ENCODE measurements at places on chromosomes 1 and 21.
A peak's percentile ranks its signal among the peaks of the same experiment; 100 is the strongest.

- DNase-seq: no peak
Measured at GRCh38 chr21:43829161-43829560, 35.9 kb upstream of the AGPAT3 start.

DNA sequence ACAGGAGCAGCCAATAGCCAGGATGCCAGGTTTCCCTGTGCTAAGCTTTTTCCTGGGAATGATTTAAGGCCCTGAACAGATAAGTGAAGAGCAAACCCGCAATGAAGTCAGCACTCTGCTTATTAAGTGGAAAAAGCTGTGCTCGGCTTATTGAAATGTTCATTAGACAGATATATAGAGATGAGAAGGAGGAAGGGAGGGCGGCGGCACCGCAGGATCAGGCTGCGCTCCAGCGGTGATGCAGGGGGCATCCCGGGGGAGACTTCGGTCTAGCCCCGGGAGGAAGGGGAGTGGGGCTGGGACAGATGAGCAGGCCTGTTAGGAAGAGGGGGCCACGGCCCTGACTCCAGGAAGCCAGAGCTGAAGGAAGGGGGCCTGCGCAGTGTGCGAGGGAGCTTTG, 115.0 kb downstream of the TMEM53 start:
- DNase-seq: peak; percentile 50

GRCh38 chr1:19315378-19316198, 3.5 kb downstream of the SLC66A1 start:
- peak; percentile 58 for DNase-seq

DNA sequence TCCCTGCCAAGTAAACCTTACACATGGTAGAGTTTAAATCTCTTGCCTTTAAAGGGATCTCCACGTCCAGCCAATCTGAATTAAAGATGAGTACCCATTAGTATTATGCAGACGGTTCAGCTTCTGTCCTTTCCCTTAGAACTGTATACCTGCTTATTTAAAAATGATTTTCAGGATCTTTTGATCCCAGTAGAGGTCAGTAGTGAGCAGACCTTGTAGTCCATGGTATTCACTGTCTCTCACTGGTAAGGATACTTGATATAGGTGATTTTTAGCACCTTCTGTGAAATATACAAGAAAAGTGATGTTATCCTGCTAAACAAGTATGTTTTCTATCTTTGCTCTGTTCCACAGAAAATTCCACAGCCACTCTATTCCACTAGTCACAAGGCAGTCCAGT, 1211.6 kb upstream of the ADGRL4 start:
- peak; percentile 58 for DNase-seq

GRCh38 chr1:167426716-167427115, 91.6 kb downstream of the CD247 start:
- no peak for DNase-seq

DNA sequence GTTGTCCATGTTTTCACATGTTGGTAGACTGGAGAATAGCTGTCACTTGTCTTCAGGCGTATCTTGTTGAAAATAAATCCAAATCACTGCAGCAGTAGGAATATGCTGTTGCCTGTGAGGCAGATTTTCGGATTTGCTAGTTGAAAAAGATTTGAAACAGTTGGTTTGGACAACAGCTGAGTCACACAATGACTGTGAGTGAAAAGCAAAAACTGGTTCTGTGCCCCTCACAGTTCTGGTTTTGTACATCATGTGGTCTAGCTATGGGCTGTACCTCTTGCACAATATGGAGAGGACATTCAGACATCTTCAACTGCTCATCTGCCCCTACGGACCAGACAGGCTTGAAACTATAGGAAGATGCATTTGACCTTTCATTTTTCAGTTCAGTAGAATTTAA, 1.8 kb downstream of the ARF1 start:
- DNase-seq: peak; percentile 58

DNA sequence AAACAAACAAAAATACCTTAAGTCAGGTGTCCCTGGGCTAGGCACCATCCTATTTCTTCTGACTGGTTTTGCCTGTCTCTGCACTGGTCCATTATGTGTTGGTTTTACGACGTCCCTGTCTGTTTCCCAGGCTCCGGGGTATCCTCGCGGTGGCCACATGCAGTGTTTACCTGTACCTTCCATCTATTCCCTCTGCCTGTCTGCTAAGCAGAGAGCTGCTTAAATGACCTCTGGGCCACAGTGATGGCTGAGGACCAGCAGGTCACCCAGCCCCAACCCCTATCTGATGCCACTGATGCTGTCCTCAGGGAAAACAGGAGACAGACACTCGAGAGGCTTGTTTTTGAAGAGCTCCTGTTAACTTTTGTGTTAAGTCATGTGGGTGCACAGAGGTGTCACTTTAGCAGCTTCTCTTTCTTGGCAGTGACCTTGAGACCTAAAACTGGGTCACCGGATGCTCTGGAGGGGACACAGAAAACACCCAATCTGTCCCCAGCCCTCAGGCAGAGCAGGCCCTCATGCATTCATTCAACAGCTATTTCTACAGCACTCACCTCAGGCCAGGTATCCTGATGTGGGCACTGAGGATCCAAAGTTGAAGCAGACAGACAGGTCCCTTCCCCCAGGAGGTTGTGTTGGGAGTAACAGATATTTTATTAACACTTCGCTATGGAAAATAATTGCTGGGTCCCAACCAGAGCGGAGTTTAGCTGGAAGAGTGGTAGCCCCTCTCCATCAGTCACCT, 4.4 kb upstream of the EFHD2 start:
- DNase-seq: no peak

GRCh38 chr1:243790404-243790803, 59.6 kb downstream of the AKT3 start:
- no peak for DNase-seq

- no peak for DNase-seq
Measured at GRCh38 chr1:55682198-55682597, 467.0 kb upstream of the USP24 start.

DNA sequence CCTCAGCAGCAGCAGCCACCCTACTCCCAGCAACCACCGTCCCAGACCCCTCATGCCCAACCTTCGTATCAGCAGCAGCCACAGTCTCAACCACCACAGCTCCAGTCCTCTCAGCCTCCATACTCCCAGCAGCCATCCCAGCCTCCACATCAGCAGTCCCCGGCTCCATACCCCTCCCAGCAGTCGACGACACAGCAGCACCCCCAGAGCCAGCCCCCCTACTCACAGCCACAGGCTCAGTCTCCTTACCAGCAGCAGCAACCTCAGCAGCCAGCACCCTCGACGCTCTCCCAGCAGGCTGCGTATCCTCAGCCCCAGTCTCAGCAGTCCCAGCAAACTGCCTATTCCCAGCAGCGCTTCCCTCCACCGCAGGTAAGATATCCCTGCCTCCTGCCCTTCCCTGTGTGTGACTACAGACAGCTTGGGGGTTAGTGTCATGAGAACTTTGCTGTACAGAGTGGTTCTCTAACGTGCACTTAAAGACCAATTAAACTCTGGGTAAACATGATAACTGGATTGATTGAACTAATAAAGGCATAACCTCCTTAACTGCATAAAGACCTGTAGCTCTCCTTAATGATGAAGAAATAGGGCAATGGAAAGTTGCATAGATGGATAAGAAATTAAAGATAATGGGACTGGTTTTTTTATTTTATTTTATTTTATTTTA, 35.6 kb downstream of the ARID1A start:
- no peak for DNase-seq

DNA sequence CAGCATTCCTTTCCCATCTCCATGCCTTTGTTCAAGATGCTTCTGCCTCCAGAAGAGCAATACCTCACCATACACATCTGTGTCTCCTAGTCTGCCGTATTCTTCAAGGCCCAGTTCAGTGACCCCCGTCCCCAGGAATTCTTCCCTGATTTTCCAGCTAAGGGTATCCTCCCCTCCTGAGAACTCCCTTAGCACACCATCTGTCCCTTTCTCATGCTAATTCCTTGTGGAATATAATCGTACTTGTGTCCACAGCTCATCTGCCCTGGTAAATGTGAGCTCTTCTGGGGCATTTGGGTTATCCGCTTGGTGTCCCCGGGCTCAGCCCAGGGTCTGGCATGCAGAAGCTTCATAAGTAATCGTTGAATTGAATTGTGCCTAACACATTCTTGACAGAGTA, 40.9 kb downstream of the BEND5 start:
- no peak for DNase-seq

DNA sequence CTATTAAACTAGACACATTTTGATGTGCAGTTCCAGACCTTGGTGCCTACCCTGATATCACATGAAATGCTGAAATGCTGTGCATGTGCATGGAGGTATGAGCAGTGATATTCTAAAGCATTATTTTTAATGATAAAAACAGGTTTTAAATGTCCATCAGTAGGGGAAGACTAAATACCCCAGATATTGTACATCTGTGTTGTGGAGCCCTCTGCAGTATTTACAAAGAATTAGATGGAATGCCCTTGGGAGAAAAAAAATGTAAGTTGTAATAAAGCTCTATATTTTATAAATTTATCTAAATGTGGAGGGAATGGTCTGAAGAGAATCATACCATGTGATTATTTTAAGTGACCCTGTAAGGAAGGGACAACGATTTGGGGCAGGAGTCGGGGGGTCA, 39.1 kb upstream of the IGSF5 start:
- peak; percentile 17 for DNase-seq

DNA sequence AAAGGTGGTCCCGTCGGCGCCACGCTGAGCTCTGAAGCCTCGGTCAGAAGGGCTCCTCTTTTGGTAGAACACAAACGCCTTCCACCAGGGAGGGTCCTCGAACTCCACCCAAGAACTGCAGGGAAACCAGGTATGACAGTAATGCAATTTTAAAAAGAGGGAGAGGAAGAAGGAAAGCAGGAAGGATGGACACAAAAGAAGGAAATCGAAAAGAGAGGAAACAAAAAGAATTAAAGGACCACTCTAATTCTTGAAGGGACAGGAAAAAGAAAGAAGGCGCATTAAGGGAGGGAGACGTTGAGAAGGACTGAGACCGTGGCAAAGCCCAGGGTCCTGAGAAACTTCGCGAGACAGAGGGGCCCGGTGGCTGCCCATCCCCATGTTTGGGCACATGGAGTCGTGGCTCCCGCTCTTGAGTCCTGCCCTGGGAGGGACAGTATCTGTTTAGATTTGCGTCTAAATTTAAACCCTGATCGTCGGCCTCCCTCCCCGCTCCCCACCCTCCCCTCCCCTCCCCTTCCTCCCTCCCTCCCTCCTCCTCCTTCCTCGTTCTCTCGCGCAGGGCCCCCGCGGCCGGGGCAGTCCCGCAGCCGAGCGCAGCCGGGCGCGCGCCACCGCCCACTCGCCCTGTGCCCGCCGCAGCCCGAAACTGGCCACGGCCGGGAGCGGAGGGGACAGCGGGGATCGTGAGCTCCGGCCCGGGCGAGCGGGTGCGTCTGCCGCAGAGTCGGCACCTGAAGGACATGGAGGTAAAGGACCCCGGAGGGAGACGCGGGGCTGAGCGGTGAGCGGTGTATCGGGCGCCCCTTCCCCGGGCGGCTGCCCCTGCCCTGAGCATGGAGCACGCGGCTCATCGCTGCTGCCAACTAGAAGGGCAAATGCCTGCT, at the start of gene RCSD1:
TSS of gene RCSD1 (plus strand) at position 552 of the 887 bp plus-strand sequence. CDS start at position 744, 192 bp downstream.
- DNase-seq: no peak

GRCh38 chr1:99594205-99594604, 51.7 kb upstream of the PALMD start:
- DNase-seq: no peak

- no peak for DNase-seq
Measured at GRCh38 chr1:216749232-216749631, 26.0 kb upstream of the ESRRG start.

GRCh38 chr1:204602871-204603542, 82.5 kb downstream of the LRRN2 start:
- DNase-seq: no peak

DNA sequence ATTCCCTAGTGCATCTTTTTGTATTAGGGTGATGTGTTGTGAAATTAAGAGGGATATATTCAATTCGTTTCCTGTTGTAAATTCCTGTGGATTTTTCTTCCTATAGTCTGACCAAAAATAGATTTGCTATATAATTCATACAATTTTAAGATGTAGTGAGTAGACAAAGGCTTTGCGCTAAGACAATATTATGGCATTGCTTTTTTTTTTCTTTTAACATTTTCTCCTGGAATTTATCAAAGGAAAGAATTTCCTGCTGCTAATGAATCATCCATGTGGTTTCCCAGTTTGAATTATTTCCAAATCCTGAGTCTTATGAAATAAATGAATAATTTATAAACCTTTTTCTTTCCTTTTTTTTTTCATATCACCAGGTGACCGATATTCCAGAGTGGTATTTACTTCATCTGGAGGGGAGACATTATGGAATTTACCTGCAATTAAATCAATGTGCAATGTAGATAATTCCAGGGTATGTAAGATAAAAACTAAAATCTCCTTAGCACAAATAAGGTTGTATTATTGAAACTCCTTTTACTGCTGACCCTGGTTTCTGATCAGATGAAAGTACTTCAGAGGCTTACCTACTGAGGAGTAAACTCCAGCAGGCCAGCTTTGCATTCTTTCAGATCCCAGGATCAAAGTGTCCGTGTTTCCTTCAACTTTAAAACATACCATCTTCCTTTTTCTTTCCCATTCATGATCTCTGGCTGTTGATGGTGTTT, 148.4 kb downstream of the TLR5 start:
- DNase-seq: peak; percentile 82

GRCh38 chr1:9324246-9325096, 31.8 kb downstream of the SPSB1 start:
- DNase-seq: no peak

DNA sequence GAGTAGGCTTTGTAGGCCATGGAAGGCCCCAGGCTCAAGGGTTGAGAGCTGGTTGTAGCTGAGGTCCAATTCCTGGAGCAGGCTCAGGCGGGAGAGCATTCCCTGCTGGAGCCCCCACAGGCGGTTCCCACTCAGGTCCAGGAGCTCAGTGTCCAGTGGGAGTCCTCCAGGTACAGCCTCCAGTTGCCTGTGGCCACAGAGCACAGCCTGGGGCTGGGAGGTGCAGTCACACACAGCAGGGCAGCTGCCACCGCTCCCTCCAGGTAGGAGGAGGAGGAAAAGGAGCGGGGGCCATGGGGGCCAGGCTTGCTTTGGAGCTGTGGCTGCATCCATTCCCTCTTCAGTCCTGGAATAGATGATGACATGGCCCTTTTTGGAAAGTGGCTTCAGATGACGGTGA, 2.8 kb downstream of the LINGO4 start:
- DNase-seq: no peak

DNA sequence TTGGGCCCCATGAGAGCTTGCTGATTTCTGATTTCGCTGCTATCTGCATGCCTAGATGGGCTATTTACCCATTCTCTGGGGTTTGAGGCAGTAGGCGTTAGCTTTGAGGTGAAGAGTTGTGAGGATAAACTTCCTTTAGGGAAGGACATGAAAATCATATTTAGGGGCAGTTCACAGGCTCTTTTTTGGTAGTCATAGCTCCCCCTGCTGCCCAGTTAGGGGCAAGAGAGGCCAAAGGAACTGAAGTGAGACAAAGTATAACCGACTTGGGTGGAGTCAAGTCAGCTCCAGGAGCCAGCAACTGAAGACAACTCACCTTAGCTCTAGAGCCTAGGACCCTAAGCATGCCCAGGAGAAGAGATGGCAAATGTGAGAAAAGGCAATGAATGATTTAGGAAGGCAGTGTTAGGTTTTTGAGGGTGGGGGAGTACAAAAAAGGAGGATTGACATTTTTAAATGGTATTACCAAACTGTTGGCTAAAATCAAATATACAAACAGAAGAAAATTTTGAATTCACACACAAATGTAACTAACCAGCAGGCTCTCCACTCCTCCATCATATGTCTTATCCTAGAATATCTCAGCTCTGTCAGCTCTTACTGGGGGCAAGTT, 625.2 kb downstream of the LMO4 start:
- DNase-seq: peak; percentile 81
